Activated CD4-positive, alpha-beta T cell treated with anti-CD3 and anti-CD28 coated beads, Interleukin-2, amount 50 U/mL, for 48 hours (primary cell): ENCODE measurements at places on chromosomes 16 and 17.
A peak's percentile ranks its signal among the peaks of the same experiment; 100 is the strongest.

- DNase-seq = no peak
Measured at GRCh38 chr16:57401943-57402640, 2.5 kb upstream of the CCL17 start.

GRCh38 chr17:47106130-47106529, 83.0 kb downstream of the CDC27 start:
- DNase-seq = no peak

DNA sequence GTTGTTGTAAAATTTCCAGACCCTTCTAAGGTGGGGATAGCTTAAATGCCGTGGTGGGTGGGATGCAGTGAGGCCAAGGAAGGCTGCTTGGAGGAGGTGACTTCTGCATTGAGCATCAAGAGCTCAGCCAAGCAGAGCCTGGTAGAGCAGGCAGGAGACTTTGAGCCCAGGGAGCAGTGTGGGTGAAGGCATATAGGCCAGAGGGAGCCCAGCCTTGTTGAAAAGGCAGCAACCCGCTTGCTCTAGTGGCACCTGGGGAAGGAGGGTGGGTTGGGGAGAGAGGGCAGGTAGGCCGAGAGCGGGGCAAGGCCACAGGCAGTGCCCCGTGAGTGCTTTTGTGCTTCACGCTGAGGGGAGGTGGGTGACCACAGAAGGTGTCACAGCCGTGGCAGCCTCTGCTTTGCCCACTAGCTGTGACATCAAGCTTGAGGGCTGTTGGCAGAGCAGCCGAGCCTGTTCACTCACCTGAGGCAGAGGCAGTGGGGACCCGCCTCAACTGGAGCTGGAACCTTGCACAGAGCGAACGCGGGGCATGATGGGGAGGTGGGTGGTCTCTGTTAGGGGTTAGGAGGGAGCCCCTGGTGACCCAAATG, 56.1 kb downstream of the IRF8 start:
- DNase-seq = no peak

- no peak for DNase-seq
Measured at GRCh38 chr17:69579961-69580677, 165.6 kb downstream of the MAP2K6 start.

DNA sequence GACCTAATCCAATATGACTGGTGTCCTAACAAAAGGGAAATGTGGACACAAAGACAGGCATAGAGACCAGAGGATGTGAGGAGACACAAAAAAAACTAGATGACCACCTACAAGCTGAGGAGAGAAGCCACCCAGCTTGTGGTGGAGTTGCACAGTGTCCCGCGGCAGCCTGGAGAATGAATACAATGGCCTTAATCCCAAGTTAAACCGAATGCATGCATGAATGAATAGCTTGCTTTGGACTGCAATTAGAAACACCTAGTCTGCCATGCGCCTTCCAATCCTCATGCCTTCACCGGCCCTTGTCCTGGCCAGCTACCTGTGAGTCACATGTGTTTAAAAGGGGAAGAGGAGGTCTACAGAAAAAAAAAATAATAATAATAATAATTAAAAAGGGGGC, 72.0 kb downstream of the CNGB1 start:
- no peak for DNase-seq

DNA sequence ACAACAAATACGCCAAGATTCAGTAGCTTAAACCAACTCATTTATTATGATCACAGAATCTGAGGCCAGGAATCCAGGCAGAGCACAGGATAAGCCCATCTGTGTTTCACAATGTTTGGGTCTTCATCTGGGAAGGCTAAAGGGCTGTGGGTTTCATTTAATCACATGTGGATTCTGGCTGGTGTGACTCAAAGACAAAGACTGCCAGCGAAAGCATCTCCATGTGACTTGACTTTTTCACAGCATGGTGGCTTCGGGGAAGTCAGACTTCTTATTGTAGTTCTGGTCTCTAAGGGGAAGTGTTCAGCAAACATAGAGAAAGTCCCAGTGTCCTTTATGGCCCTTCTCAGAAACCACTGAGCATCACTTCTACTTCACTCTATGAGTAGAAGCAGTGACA, 1014.4 kb upstream of the GOT2 start:
- DNase-seq = no peak

- peak; percentile 100 for DNase-seq
Measured at GRCh38 chr16:88856828-88857727, at the start of the genes GALNS and TRAPPC2L. GALNS (minus strand) TSS chr16:88856947; CDS start chr16:88856877, 70 bp downstream. TRAPPC2L (plus strand) TSS chr16:88857127; CDS start chr16:88857151, 24 bp downstream.

GRCh38 chr16:79600638-79601091, at the start of gene MAF:
MAF (minus strand) TSS chr16:79600737; CDS start chr16:79599902, 835 bp downstream.
- peak; percentile 85 for DNase-seq

DNA sequence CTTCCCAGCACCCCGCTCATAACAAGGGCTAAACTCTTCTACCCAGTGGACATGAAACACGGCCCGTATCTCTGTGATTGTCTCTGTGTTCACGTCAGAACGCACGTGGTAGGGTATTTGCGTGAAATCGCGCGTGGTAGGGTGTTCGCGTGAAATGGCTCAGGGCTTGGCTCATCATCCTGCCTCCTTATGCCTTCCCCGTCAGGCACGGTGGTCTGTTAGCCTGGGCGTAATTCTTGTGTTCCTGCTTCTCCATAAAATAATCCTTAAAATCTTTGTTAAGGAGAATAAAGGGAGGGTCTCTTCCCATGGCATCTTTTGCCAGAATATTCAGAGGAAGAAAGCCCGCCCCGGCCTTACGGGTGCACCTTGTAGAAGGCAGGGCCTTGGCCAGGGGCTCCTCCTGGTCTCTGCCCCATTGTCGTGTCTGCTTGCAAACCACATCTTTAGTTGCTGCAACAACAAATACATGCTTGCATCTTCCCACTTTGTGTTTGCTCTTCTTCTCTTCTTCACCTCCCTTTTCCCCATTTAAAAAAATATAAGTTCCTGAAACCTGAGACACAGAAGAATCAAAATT, 116.7 kb upstream of the CHMP6 start:
- no peak for DNase-seq

DNA sequence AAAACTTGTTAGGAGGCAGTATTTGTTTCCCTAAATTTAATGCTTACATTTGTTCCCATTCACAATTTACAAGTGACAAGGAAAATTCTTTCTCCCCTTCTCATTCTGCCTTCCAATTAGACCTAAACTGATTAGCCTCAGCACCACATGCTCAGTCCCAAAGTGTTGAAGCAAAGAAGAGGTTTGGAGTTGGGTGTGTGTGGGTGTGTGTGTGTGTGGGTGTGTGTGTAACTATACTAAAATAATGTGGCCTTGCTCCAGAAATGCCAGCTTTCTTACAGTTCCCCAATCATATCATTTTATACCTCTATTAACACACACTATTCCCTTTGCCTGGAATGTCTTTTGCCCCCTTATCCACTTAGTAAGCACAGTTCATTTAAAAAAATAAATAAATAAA, 6.9 kb upstream of the UTP6 start:
- no peak for DNase-seq

DNA sequence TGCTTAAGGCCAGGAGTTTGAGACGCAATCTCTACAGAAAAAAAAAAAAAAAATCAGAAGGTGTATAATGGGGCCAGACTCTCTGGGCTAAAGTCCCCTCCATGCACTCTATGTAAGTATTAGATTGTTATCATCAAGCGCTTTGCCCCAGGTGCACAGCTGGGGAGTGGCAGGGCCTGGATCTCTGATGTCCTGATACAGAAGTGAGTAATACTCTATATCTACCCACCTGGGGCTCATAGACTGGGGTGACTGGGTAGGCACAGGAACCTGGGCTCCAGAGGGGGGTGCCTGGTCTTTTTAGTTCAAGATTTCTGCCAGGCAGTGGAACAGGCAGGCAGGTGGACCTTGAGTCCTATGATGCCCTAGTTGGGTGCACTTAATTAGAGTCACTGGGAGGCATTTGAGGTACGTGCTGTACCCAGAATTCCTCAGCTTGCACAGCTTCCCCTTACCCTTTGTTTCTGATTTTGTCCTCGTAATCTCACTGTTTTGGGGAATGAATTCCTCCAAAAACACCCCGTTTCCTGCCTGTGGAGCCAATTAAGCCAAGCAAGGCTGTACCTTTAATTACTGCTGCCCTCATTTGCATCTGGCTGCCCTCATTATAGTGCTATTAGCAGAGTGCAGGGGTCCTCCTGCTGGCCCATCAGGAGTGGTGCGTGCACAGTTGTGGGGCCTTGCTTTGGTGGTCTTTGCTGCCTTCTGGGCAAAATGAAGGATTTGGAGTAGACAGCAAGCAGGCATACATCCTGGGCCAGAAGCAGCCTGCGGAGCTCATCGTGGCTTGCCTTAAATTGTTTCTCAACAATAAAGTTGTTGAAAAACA, 239.0 kb downstream of the SNX29 start:
- no peak for DNase-seq

GRCh38 chr16:11329071-11329491, 16.2 kb upstream of the RMI2 start:
- no peak for DNase-seq

GRCh38 chr17:32124985-32125847, 17.1 kb upstream of the RHOT1 start:
- no peak for DNase-seq

GRCh38 chr16:52293204-52293603, 253.7 kb downstream of the TOX3 start:
- DNase-seq = no peak

- DNase-seq = no peak
Measured at GRCh38 chr17:30160419-30161172, 44.0 kb downstream of the NSRP1 start.

- no peak for DNase-seq
Measured at GRCh38 chr17:76538281-76538931, 897 bp upstream of the CYGB start.
